ENCODE measurements at places on chromosomes 1 and 21.

DNA sequence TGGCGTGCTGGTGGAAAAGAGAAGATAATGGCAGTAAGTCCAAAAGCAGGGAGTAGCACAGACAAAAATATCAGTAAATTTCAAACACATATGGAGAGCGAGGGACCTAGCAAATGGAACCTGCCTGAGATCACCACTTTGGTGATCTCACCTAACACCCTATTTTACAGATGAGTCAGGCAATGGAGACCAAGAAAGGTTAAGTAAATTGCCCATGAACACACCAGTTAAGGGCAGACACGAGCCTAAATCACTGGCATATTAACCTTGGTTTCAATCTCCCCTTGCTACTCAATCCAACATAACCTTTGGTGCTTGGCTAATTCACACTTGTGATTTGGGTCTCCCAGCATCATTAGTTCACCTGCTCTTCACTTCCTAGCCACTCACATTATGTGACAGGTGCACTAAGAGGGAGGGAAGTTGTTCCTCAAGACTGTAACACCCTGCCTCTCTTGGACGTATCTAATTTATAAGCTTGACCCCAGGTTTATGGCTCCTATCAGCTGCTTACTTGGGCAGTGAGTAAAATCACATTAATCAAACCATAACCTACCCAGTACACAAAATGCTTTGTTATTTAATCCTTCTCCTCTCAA, 11.5 kb downstream of the ZNF697 start:
- H3K4me1 ChIP-seq = no peaks in the 10 kb centered on the region
- no peak overlapping the region for H3K4me3 ChIP-seq
- no peaks in the 10 kb centered on the region for H3K36me3 ChIP-seq
- no peak overlapping the region for H3K27ac ChIP-seq
- H3K27me3 ChIP-seq = peaks cover 30% of the 10 kb centered on the region
- DNase-seq = no peak

DNA sequence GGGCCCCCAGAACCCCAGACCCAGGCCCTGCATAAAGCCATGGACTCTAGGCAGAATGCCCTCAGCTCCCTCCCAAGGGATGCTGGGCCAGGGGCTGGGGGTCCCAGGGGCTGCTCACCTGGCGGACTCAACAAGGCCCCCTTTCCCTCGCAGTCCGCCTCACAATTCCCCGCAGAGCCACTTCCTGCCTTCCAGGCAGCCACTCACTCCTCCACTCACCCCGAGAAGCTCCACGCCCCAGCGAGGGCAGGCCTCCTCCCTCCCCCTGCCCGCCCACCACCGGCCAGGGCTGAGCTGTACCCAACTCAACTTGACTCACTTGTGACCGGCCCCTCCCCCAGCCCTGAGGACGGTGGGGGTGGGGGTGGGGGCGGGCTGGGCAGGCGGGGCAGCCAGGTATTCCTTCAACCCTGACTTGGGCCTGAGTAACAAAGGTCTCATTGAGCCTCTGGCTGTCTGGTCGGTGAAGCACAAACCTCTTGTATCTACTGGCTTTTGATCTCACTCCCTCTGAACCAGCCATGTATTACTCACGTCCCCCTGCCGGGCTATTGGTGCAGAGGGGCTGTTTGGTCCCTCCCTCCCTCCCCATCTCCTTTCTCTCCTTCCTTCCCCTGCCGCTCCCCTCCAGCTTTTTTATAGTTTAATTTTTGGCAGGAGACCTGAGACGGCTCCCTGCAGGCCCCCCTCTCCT, 5.9 kb downstream of the BLACAT1 start:
- no peaks in the 10 kb centered on the region for H3K36me3 ChIP-seq
- DNase-seq = no peak
- no peaks in the 10 kb centered on the region for H3K4me1 ChIP-seq
- no peak overlapping the region for H3K4me3 ChIP-seq
- H3K27ac ChIP-seq = no peak overlapping the region

- peaks cover 21% of the 10 kb centered on the region for H3K4me1 ChIP-seq
- H3K4me3 ChIP-seq = no peak overlapping the region
- DNase-seq = no peak
- H3K36me3 ChIP-seq = peaks cover 47% of the 10 kb centered on the region
- no peak overlapping the region for H3K27ac ChIP-seq
- no peaks in the 10 kb centered on the region for H3K27me3 ChIP-seq
Observed at GRCh38 chr1:165679282-165680036, 18.9 kb downstream of the ALDH9A1 start.

DNA sequence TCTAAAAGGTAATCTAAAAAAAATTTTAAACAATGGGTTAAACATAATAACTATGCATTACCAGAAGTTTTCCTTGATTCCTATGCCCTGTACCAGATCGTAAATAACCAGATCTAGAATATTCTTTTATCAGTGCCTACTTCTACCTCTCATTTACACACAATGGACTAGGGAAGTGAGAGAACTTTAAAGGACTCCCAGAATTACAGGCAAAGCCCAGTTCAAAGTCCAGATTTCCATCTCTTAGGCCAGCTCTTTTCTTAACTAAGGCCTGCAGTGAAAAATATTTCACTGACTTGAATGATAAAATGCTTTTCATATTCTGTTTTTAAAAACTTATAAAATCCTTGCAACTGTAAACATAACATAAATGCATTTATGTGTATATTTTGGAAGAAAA, 32.6 kb downstream of the ESRRG start:
- no peak for DNase-seq
- H3K36me3 ChIP-seq = no peaks in the 10 kb centered on the region
- H3K27me3 ChIP-seq = no peaks in the 10 kb centered on the region
- H3K27ac ChIP-seq = no peak overlapping the region
- H3K4me1 ChIP-seq = no peaks in the 10 kb centered on the region

GRCh38 chr1:1239227-1239613, 7.2 kb downstream of the B3GALT6 start:
- no peaks in the 10 kb centered on the region for H3K36me3 ChIP-seq
- no peak overlapping the region for H3K27ac ChIP-seq
- no peaks in the 10 kb centered on the region for H3K27me3 ChIP-seq

GRCh38 chr1:17597651-17598050, 58.2 kb downstream of the ARHGEF10L start:
- H3K4me1 ChIP-seq = no peaks in the 10 kb centered on the region
- no peak overlapping the region for H3K4me3 ChIP-seq
- no peaks in the 10 kb centered on the region for H3K36me3 ChIP-seq

DNA sequence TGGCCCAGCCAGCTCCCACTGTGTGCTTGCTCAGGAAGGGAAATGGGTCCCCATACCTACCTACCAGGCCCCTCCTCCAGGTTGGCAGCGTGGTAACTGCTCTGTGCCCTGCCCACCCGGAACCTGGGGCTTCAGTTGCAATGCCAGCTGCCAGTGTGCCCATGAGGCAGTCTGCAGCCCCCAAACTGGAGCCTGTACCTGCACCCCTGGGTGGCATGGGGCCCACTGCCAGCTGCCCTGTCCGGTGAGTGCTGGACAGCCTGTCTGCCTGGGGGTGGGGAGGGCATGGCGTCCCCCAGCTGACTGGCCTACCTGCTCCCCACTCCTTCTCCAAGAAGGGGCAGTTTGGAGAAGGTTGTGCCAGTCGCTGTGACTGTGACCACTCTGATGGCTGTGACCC, 10.8 kb upstream of the LRRC71 start:
- no peak for DNase-seq
- peaks cover 5% of the 10 kb centered on the region for H3K4me1 ChIP-seq
- no peak overlapping the region for H3K27ac ChIP-seq
- H3K36me3 ChIP-seq = peaks cover 4% of the 10 kb centered on the region
- H3K4me3 ChIP-seq = no peak overlapping the region

DNA sequence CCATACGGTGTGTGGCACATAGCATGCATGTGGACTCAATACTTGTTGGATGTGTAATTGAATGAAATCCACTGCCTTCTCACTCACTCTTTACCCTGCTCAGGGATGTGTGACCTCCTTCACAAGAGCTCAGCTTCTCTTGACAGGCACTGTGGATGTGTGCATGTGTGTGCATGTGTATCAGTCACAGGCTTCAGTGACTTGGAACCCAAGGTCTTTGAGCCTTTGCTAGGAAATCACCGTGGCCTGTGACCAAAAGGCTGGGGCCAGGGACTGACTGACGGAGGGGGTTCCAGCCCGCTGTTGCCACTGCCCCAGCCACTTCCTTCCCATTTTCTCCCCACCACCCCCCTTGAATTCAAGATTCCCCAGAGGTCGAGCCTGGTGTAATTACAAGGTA, 144.4 kb upstream of the POU3F1 start:
- H3K4me1 ChIP-seq = no peaks in the 10 kb centered on the region
- H3K27me3 ChIP-seq = peaks cover 78% of the 10 kb centered on the region
- no peak for DNase-seq
- no peak overlapping the region for H3K4me3 ChIP-seq
- no peak overlapping the region for H3K27ac ChIP-seq
- no peaks in the 10 kb centered on the region for H3K36me3 ChIP-seq

DNA sequence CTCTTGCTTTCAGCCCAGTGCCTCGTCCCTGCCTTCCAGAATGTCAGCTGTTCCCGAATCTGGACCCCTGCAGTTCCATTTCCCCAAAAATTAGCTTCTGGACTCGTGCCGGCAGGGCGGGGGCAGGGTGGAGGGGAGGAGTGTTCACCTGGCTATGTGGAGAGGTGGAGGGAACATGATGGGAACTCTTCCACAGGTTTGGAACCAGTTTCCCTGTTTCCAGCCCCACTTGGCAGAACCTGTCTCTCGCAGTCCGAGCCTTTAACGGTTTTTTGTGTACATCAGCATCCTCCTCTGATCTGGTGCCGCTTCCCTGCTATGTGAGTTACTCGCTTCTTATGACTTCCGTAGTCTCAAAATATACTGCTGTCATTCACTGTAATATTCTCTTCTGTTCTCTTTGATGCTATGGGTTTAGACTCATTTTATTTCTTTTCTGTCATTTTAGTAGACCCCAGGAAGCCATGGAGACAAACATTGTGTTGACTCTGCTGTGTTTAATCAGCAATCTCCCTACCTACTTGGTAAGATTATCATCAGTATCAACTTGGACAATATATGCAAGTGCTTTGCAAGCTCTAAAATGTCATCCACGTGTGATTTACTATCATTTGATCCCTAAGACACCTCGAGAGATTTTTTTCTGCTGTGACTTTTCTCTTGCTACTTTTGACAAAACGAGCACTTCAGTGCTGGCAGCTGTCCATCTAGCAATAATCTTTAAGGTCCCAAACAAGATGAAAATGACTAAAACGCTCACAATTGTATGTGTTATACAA, 33.3 kb upstream of the HNRNPU start:
- no peaks in the 10 kb centered on the region for H3K36me3 ChIP-seq
- no peak overlapping the region for H3K27ac ChIP-seq
- no peak for DNase-seq
- H3K4me1 ChIP-seq = no peaks in the 10 kb centered on the region

DNA sequence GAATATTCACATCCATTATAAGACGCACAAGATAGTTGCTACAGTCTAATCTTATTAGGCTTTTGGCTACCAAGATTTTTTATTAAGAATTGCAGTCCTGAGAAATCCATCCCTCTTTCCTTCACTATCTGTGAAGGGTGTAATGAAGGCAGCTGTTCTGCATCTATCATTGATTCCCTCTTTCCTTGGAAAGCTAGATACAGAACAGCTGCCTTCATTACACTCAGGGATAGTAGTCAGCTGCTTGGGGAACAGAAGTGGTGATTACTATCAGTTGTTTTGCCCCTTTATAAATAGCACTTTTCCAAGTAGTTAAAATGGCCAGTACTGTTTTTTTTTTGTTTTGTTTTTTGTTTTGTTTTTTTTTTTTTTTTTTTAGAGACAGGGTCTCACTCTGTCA, 70.2 kb downstream of the IARS2 start:
- H3K36me3 ChIP-seq = peaks cover 31% of the 10 kb centered on the region
- no peak overlapping the region for H3K27ac ChIP-seq
- no peak for DNase-seq
- no peak overlapping the region for H3K4me3 ChIP-seq
- no peaks in the 10 kb centered on the region for H3K27me3 ChIP-seq

DNA sequence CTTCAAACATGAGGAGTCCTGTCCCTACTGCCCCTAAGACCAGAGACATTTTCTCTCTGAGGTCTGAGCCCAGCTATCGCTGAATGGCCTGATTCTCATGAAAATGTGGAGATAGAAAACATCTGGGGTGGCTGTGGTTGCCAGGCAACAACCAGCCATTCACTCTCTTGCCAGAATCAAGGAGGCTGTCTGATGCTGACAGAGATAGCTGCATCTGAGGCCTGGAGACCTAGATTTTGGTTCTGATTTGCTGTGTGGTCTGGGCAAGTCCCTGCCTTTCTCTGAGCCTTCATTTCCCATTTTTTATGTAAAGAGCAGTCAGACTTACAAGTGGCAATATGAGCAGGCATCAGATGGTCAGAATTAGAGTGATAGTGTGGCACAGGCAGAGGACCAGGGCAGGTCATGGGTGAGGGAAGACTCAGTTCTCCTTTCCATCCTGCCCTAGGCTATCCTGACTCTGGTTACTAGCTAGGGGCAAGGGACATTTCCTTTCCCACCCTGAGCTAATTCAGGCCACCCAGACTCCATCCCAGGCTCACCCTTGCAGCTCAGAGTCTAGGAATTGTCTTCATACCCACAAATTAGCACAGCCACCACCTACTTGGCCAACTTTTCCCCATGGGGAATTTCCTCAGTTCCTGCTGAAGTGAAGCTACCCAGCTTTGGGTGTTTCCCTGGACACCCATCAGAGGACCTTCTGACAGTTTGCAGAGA, 20.0 kb upstream of the RNF19B start:
- DNase-seq = no peak
- H3K4me3 ChIP-seq = no peak overlapping the region
- no peak overlapping the region for H3K27ac ChIP-seq
- no peaks in the 10 kb centered on the region for H3K27me3 ChIP-seq
- H3K4me1 ChIP-seq = peaks cover 12% of the 10 kb centered on the region

DNA sequence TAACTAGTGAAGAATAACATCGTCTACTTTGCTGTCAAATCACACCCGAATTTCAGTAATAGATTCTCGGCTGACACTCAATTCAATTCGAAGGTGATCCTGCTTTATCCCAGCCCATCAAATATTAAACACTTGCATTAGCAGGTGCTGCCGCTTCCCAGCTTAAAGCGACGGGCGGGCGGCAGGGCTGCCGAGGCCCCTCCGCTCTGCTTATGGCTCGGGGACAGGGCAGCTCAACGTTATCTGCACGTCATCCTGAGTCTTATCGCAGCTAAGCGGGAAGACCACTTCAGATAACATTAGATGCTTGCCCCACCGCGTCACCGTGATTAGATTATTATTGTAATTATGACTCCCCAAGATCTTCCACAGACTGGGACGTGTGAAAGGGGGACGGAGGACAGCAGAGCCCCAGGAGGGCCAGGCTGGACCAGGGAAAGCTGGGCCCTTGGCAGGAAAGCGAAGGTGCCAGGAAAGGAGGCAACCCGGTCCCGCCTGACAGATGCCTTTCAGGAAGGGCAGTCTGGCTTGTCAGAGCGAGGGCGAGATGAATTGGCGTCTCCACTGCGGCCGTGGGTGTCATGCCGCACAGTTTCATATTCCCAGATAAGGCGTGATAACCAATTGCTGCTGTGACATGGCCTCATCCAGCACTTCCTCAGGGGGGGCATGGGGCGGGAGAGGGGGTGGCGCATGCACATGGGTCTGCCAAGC, 37.0 kb downstream of the DMAP1 start:
- no peak overlapping the region for H3K4me3 ChIP-seq
- H3K36me3 ChIP-seq = no peaks in the 10 kb centered on the region
- DNase-seq = no peak
- H3K4me1 ChIP-seq = no peaks in the 10 kb centered on the region

- no peaks in the 10 kb centered on the region for H3K36me3 ChIP-seq
- no peak for DNase-seq
- H3K27me3 ChIP-seq = peaks cover 8% of the 10 kb centered on the region
- H3K4me1 ChIP-seq = no peaks in the 10 kb centered on the region
- no peak overlapping the region for H3K27ac ChIP-seq
Observed at GRCh38 chr21:21001591-21002100, 3.4 kb downstream of the NCAM2 start.
